H54 (cell line): ENCODE measurements at places on chromosomes 6 and 20.

GRCh38 chr20:43043887-43044286 is 145.8 kb downstream of the PTPRT start:
- DNase-seq = no peak

GRCh38 chr20:36827541-36828279 is 48.2 kb upstream of the TLDC2 start:
- no peak for DNase-seq

- no peak for DNase-seq
Measured at GRCh38 chr20:34315236-34315635, 12.1 kb upstream of the AHCY start.

DNA sequence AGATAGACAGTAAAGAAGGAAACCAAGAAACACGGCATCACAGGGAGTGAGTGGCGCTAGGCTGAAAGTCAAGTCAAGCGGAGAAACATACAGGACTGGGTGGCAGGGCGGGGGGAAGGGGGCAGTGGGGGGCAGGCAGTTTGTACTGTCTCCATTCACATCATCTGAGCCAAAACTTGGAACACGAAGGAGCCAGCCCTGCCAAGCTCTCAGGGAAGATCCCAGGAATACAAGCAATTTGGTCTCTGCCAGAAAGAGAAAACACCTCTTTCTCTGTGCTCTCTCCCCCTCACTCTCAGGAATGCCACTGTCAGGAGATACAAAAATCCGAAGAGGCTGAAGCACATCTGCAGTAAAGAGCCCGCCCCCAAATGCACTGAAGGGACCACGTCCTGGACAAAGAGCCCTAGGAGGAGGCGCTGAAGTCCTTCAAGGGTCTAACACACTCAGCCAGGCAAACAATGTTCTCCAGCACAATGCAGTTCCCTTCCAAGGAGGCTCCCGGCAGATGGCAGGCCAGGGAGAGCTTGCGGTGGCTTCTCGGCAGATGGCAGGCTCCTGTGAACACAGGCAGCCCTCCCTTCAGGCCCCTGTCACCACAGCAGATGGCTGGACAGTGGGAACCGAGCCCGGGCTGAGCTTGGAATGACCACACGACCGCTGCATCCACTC is 90.0 kb downstream of the ATP9A start:
- DNase-seq = no peak

- peak; percentile 11 for DNase-seq
Measured at GRCh38 chr6:53581173-53581773, 36.4 kb upstream of the GCLC start.

DNA sequence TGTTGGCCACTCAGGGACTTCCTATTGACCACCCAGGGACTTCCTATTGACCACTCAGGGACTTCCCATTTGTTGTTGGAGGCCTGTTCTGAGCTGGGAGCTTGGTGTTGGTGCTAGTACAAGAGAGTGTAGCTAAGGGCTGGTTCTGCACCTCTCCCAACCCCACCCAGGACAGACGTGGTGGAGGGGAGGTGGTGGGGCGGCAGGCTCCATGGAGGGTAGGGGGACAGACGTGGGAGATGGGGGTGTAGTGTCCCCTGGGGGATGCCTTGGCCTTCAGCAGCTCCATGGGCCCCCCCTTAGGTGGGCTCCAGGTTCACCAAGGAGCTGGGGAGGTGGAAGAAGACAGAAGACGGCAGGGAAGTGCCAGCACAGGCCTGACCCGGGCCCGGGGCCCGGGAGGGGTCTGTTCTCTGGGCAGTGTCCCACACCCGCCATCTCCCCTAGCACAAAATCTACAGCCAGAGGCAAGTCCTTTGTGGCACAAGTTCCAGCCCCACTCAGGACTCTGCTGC is 33.9 kb downstream of the CHRNA4 start:
- no peak for DNase-seq

- DNase-seq = no peak
Measured at GRCh38 chr20:33796907-33797544, 14.1 kb upstream of the CHMP4B start.

DNA sequence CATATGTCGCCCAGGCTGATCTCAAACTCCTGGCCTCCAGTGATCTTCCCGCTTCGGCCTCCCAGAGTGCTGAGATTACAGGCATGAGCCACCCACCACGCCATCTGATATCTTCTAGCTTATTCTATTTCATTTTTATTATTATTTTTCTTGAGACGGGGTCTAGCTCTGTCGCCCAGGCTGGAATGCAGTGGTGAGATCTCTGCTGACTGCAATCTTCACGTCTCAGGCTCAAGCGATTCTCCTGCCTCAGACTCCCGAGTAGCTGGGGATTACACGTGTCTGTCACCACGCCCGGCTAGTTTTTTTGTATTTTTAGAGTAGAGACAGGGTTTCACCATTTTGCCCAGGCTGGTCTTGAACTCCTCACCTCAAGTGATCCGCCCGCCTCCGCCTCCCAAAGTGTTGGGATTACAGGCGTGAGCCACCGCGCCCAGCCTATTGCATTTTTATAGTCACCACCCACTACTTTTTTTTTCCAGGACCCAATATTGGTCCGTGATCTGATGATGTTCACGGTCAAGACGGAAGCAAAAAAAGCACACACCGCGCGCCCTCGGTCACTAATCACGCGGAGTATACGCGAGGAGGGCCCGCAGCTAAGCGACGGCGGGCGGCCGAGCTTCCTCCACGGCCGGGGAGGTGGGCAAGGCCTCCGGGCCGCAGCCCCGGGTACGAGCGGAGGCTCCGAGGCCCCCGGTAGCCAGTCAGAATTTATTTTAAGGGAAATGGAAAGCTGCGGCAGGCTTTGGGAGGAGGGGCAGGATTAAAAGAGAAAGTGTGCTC is 1.1 kb upstream of the LSM14B start:
- peak; percentile 30 for DNase-seq

GRCh38 chr6:38187325-38187724 is 367.8 kb downstream of the ZFAND3 start:
- DNase-seq = no peak

GRCh38 chr6:27806981-27807440 is 105.2 kb downstream of the OR2B2 start:
- no peak for DNase-seq
